ENCODE measurements at places on chromosomes 7 and 10. TPM values are rescaled to one million over a fixed set of nuclear protein-coding genes. Genes with fewer than 3 reads are reported as not detected.

- DNase-seq = no peak
Observed at GRCh38 chr7:22438994-22439393, 61.0 kb downstream of the STEAP1B start.

DNA sequence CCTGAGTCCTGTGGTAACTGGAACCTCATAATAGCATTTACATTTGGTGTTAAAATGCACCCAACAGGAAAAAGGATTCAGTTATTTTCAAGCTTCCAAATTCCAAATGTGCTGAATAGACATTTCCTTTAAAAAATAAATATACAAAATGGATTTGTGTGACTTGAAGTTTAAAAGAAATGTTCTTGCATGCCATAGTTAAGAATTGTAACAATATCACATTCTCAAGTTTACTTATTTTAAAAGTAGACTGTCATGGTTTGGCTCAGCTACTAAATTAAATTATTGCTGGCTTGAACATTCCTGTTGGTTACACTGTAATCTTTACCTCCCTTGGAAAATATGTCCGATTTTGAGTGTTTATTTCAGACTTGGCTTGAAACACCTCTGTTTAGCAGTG lies 31.5 kb downstream of the BICC1 start:
- DNase-seq = no peak

- no peak for DNase-seq
Observed at GRCh38 chr7:98107313-98107721, 655 bp downstream of the LMTK2 start.

NKX2-3 gene
- total RNA-seq = not detected

Measured in activated CD4-positive, alpha-beta memory T cell treated with anti-CD3 and anti-CD28 coated beads, Interleukin-2, amount 10 ng/mL, durations not matched to agents 7 days and 5 days (primary cell).